ENCODE measurements at places on chromosomes 4 and X.
A peak's percentile ranks its signal among the peaks of the same experiment; 100 is the strongest.

- no peak for ATAC-seq
Observed at GRCh38 chrX:11787564-11787963, 29.5 kb downstream of the MSL3 start.

GRCh38 chr4:37836838-37837440 is 10.5 kb downstream of the PGM2 start:
- no peak for ATAC-seq

DNA sequence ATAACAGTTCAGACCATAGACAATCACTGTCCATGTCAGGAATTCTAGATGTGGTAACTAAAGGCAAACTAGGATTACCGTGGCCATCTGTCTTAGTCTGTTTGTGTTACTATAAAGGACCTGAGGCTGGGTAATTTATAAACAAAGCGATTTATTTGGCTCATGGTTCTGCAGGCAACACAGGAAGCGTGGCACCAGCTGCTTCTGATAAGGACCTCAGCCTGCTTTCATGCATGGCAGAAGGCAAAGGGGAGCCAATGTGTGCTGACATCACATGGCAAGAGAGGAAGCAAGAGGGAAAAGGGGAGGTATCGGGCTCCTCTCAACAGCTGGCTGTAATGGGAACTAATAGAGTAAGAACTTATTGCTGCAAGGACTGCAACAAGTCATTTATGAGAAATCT is 376.7 kb downstream of the GPM6A start:
- ATAC-seq = no peak

GRCh38 chr4:179164267-179164999 is 1722.2 kb upstream of the AGA start:
- no peak for ATAC-seq

DNA sequence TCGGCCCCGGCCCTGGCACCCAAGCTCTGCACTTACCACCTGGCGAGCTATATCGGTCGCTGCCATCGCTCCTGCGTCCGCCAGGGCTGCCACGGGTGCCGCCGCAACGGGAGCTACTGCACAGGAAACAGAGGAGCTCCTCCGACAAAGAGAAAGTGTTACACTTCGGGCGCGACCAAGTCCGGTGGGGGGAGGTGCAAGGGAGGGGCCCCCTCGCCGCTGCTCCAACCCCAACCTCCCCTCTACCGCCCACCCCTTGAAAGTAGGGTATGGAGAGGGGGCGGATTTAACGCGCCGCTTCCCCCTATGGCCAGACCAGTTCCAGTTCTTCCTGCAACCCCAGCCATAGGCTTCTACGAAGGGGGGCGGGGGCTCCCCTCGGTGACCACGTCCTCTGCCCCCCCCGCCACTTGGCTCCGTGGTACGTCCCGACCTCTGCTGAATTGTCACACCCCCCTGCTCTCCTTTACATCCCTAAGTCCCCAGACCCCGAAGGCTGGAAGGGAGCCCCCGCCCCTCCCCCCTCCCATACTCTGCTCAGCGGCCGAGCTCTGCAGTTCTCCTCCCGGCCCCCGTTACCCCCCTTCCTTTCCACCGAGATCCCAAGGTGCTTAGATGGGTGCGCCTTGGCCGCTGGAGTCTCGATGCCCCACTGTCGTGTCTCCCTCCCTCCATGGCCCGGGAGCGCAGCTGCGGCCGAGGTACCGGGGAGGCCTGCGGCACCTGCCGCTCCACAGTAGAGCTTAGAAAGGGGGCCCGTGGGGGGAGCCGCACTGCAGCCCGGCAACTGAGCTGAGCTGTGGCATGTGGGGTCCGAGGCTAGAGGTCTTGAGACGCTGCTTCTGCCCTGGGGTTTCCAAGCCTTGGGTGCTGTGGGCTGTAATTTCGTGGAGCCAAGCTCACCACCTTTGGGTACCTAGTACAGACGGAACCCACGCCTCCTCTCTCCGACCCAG is at the start of gene SEPTIN6:
SEPTIN6 (minus strand) TSS at position 129 of the 956 bp plus-strand sequence; CDS start at position 66, 63 bp downstream.
- ATAC-seq = peak; percentile 81

DNA sequence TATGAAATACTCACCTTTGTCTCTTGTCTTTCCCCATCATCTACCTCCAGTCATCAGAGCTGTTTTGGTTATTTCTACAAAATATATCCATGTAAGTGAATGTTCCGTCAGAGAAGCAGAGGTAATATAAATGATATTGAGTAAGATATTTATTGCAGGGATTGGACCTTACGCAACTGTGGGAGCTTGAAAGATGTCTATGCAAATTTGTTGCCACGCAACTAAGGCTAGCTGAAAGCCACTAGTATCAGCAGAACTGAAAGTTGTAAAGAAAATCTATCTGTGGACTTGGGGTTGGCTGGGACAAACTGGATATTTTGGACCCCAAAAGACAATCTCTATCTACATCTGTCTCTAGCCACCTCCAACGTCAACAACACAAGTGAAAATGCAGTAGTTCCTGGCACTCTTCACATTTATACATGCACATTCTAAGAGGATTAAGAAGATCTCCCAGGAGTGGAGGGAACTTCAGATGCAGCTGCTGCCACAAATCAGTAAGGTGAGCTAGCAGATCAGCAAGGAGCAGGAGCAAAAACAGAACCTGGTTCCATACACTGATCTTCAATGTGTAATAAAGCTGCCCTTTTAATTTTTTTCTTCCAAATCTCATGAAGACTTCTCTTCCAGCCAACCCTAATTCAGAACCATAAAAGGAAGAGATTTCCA is 8.5 kb upstream of the CCSER1 start:
- no peak for ATAC-seq

GRCh38 chr4:145097821-145098674 is at the start of the genes ABCE1 and ANAPC10:
ABCE1 (plus strand) TSS chr4:145098311; CDS start chr4:145104413, 6,102 bp downstream.
ANAPC10 (minus strand) TSS chr4:145098196; CDS start chr4:145096099, 2,097 bp downstream.
- ATAC-seq = peak; percentile 89

DNA sequence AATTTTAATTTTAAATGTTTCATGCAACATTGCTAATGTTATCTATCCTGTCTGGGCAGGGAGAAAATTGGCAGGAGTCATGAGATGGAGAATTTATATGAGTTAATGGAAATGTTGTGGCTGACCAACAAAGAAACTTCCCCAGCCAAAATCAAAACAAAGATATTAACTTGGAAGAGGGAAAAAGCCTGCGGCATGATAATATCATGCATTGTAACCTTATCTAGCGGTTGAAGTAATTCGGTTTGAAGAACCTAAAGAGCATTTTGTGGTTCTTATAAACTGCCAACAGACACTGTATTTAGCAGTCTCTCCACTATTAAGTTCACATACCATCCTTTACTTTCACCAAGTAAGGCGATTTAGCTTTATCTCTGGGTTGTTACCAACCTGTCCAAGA is 42.3 kb downstream of the DKK2 start:
- peak; percentile 29 for ATAC-seq

DNA sequence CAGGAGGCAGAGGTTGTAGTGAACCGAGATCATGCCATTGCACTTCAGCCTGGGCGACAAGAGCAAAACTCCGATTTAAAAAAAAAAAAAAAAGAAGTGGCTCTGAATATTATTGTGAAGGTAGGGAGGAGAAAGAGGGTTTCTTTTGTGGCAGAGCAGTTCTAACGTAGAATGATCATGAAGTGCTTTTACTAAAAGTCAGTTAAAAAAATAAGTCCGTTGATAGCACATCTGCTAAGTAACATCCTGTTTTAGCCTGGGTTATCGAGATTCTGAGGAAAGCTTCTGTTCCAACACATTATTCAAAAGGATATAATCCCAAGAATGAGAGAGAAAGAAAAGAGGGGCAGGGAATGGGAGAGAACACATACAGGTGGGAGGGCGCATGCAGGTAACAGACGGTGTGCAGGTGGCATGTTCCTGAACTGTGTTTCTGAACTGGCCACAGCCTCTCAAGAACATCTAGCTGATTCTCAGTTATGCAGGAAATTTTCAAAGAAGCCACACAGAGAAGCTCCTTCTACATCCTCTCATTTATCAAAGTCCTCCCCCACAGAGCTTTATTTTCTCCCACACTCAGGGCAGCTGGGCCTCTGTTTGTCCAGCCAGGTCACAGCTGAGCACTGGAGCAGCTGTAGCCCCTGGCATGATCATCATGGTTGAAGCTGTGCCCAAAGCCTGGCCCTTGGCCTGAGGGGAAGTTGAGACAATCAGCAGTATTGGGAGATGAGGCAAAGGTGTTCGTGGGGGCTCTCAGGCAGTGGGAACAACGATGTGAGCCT is 342.3 kb downstream of the ZNF674 start:
- ATAC-seq = no peak

- ATAC-seq = no peak
Observed at GRCh38 chr4:173211222-173211621, 42.6 kb downstream of the GALNT7 start.

DNA sequence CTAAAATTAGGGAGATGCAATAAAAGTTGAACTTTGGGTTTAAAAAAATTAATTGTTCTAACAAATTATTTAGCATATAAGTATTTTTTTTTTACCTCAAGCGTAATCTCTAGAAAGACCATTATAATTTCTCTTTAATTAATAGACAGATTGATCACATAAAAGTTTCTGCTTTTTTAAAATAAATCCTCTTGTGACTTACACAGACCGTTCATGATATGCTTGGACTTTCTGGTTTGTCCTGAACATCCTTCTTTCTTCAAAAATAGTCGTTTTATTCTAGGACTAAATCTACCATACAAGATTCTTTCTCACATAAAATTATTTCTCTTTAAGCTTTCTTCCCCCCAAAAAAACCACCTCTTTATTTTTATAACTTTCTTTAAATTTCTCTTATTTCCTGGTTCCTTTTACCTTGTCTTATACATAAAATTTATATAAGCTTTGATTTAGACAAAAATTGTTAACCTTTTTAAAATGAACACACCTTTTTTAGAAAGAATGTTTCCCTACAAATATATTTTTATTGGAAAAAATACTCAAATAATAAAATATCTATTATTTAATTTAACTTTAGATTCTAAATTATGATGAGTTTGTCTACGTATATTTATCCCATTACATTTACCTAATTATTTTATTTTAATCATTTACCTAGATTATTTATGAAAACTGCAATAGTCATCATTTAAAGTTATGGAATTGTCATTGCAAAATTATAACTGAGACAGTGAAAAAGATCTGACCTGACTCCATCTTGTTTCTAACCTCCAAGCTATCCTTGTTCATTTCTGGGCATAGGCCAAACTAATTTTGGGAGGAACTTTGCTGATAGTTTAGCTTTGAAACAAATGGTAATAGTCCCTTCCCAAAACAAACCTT is 37.6 kb downstream of the PGRMC2 start:
- no peak for ATAC-seq

DNA sequence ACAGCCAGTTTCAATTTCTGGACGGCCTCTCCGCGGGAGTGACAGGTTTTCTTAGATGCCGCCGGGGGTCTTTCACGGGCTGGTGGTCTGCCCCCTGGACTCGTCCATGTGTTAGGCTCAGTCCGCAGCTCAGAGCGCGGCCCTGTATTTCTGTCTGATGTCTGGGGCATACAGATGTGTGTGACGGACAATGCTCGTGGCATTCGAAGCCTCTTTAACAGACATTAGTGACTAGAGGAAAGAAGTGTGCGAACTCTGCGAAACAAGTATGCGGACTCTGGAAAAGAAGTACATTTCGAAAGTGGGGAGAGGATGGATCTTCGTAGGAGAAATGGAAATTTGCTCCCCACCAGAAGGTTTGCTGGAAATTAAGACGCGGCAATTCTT is 793 bp upstream of the DCUN1D4 start:
- ATAC-seq = no peak

- no peak for ATAC-seq
Observed at GRCh38 chr4:177447417-177448004, 5.3 kb upstream of the AGA start.

DNA sequence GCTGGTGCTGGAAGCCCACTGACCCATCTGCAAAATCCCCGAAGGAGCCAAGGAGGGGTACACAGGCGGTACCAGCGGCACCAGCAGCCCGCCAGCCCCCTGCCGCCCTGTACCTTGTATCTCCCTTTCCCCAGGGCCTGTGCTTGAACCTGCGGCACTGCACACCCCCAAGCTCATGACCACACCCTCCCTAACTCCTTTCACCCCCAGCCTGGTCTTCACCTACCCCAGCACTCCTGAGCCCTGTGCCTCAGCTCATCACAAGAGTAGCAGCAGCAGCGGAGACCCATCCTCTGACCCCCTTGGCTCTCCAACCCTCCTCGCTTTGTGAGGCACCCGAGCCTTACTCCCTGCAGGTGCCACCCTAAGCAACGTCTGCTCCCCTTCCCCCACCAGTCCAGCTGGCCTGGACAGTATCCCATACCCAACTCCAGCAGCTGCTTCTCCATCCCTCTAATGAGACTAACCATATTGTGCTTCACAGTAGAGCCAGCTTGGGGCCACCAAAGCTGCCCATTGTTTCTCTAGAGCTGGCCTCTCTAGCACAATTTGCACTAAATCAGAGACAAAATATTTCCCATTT is 94.9 kb downstream of the LARP1B start:
- no peak for ATAC-seq

DNA sequence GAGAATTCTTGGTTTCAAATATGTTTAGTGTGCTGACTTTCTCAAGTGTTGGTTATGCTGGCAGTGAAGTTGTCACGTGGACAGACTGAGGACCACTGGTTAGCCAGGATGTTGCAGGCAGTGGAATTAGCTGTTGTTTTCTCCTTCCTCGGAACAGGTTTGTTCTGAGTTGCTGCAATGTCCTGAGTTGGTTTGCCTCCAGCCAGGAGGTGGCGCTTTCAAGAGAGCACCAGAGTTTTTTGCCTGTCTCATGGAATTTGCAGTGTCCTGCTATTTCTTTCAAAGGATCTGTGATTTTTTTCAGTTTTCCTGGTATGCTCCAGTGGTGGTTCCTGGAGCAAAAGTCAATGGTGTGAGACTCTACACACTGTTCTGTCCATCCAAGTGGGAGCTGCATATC is 158.1 kb upstream of the CXorf66 start:
- no peak for ATAC-seq

DNA sequence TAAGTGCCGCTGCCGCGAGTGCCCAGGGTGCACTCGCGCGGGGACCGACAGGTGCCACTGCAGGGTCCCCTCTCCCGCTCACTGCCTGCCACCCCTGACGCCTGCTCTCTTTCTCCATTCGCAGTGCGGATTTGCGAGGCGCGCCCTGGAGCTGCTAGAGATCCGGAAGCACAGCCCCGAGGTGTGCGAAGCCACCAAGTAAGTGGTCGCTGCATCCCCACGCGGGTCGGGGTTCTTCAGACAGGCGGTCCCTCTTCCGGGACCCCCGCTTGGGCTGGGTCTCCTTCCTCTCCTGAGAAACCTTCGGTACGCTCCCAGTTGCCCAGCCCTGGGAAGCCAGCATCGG is 547 bp downstream of the GUCY1A1 start:
- ATAC-seq = peak; percentile 54

DNA sequence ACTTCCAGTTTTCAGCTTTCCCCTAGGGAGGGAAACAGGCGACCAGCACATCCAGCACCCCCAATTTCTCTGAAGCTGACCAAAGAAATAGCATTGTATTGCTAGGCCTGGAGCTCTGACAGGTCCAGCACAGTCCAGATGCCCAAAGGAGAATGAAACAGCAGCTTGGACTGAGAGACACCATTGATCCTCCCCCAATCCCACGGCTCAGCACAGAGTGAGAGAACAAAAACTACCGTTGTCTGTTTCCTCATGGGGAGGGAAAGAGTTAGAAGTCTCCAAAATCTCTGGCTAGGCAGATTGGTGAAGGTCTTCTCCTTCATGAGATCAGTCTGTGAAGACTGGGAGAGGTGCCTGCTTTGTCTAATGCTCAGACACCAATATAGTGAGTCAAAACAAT is 8.6 kb downstream of the TCEAL7 start:
- no peak for ATAC-seq

- ATAC-seq = no peak
Observed at GRCh38 chr4:102608190-102608589, 107.0 kb downstream of the NFKB1 start.

Data from motor neuron (in vitro differentiated cells).